Nasal cavity respiratory epithelium epithelial cell of viscerocranial mucosa (primary cell): ENCODE measurements at places on chromosomes 3 and 15. TPM values are rescaled to one million over a fixed set of nuclear protein-coding genes. Genes with fewer than 3 reads are reported as not detected.

The BCHE gene
- total RNA-seq = under 0.01 and 1.6 TPM in 2 replicates

The CLDN1 gene
- total RNA-seq = 70.7 and 299 TPM in 2 replicates

The IRAK2 gene
- 10.3 and 20.1 TPM in 2 replicates for total RNA-seq

The DNAH12 gene
- under 0.01 and 0.21 TPM in 2 replicates for total RNA-seq

The STRIT1 gene
- total RNA-seq = not detected in 2 replicates
